Effector memory CD4-positive, alpha-beta T cell (primary cell): ENCODE measurements at places on chromosomes 11 and 22.

- DNase-seq, result no peak
Observed at GRCh38 chr22:25202290-25202921, 2.7 kb downstream of the CRYBB3 start.

- DNase-seq, result no peak
Observed at GRCh38 chr22:49209452-49210195, 618.0 kb downstream of the BRD1 start.

DNA sequence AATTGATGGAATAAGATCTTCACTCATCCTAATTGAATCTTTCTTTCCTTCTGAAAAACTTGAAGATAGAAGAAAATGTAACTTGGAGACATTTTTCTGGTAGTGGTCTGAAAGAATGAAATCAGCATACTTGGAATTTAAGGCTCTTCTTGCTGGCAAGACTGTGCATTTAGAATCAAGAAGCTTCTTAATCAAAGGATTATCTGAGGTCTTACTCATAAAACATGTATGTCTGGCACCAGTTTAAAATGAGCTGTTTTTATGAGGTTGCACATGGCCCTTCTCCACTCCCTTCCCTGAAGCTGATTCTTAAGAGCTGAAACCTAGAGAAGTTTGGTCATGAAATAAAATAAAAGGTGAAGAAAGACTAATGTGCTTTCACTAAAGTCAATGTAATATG lies 77.3 kb downstream of the ARHGEF12 start:
- DNase-seq, result no peak

DNA sequence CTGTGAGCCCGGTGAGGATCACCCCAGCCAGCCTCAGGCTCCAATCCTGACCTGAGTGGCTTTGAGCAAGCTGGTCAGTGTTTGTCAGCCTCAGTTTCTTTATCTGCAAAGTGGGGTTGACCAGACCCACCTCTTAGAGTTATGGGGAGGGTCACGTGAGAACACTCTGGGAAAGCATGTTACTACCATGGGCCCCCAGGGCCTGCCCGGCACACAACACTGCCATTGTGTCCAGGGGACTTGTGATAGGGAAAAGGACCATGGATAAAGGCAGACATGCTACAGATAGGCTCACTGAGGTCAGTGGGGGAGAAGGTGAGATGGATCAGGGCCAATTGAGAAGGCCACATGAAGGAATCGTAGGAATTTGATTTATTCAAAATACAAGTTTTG lies 32.1 kb upstream of the SUSD2 start:
- DNase-seq, result no peak

- DNase-seq, result no peak
Observed at GRCh38 chr22:50361688-50362087, 18.6 kb downstream of the PPP6R2 start.

GRCh38 chr22:41445129-41446056 lies 1.2 kb downstream of the TOB2 start:
- no peak for DNase-seq
